Stimulated activated CD8-positive, alpha-beta memory T cell treated with anti-CD3 and anti-CD28 coated beads, Interleukin-2, amount 100 ng/mL, for 1 hour (primary cell): ENCODE measurements at places on chromosomes 11 and 22.

DNA sequence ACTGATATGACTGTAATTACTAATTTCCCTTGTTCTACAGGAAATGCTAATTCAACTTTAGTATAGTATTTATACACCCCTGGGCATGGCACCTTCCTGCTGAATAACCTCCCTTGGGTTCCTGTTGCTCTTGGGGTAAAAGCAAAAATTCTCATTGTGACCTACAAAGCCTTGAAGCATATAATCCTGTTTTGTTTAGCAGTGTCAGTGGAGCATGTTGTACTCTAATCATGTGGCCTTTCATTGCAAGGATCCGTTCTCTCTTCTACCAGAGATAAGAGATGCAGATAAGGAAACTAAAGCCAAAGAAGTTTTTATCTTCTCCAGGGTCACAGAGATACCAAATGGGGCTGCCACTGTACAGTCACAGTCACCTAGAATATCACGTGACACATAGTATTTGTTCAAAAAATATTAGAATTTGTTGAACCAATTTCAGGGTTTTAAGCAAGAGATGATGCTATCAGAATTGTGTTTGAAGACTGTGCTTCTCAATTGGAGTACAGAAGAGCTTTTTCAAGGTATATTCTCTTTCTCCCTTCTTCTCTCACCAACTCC is 25.1 kb downstream of the CSRP3 start:
- DNase-seq, result no peak

DNA sequence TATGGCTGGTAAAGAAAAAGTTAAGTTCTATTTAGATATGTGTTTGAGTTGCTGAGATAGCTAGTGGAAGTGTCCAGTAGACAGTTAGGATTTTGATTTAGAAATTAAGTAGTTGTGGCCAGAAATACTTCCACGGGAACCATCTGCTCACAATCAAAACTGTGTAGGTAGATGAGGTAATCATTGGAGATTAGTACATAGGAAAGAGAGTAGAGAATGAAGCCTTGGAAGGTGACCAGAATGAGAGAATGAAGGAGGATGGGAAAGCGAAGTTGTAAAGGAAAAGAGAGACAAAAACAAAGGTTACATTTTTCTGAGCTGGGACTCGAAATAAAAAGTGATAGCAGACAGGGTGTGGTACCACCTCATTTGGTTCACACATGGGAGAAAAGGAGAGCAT is 296.9 kb upstream of the SORL1-AS1 start:
- no peak for DNase-seq

GRCh38 chr11:102006835-102007566 is 40.2 kb upstream of the CFAP300 start:
- DNase-seq, result no peak

DNA sequence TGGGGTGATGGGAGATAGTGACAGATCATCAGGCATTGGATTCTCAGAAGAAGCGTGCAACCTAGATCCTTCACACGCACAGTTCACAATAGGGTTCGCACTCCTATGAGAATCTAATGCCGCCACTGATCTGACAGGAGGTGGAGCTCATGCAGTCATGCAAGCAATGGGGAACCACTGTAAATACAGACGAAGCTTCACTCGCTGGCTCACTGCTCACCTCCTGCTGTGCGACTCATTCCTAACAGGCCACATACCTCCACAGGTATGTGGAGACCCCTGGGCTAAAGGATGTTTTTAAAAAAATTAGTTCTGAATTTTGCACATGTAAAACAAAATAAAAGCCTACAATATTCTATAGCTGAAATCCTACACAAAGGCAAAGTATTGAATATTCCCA is 20.5 kb upstream of the TEAD1 start:
- no peak for DNase-seq

- no peak for DNase-seq
Measured at GRCh38 chr22:36344106-36344827, 43.5 kb downstream of the MYH9 start.

DNA sequence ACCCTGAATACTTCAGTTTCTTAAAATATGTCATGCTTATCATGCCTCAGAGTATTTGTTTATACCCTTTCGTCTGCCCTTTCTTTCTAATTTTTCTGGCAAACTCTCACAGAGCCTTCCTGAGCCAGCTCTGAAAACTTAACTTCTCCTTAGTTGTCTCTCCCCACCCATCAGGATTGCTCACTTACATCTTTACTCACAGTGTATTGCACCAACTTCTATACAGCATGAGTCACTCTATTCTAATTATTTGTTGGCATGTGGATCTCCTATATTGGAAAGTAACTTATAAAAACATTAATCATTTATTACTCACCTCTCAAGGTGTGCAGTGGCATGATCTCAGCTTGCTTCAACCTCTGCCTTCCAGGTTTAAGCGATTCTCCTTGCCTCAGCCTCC is 114.9 kb downstream of the FANCF start:
- no peak for DNase-seq

- no peak for DNase-seq
Measured at GRCh38 chr11:117704395-117705100, 92.5 kb downstream of the DSCAML1 start.
